ENCODE measurements at places on chromosomes 2 and 18. TPM values are rescaled to one million over a fixed set of nuclear protein-coding genes. Genes with fewer than 3 reads are reported as not detected.

- DNase-seq, result no peak
Measured at GRCh38 chr2:133658020-133658903, 90.0 kb upstream of the NCKAP5 start.

DNA sequence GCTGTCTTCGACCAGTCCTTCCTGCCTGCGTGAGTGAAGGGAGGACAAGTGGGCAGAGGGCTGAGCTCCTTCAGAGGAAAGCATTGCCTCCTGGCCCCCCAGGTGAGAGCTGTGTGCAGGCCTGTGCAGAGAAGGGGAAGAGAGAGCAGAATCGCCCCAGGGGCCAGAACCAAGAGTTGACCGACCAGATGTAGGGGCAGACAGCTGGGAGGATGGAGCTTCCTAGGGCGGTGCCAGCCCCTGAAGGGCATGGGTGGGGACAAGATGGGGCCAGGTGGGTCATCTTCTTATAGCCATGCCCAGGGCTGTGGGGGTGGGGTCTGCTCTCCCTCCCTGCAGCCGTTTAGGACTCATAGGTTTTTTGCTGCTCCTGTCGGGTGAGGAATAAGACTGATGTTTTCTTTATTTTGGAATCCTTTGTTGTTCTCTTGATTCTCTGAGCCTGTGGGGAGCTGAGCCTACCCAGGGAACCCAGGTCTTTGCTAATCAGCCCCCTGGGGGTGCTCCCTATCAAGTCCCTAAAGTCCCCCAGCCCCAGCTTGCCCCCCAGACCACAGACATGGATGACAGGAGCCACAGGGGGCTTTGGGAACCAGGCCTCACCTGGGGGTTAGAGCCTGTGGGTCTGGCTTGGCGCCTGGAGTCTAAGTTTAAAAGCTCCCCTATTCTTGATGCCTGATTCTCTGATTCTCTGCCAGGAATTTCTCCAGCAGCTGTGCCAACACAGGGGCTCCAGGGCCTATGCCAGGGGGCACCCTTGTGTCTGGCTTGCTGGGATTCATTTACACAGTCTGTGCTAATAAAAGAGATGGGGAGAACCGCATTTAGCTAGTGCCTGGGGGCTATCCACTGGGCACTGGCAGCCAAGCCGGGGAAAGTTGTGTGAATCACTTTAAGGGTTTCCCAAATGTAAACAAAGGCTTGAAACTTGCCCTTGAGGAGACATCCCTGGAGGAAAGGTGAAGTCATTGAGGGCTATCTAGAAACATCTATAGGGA lies 9.3 kb upstream of the EFHD1 start:
- DNase-seq, result no peak

GRCh38 chr2:16434393-16434792 lies 231.2 kb downstream of the CYRIA start:
- DNase-seq, result no peak

DNA sequence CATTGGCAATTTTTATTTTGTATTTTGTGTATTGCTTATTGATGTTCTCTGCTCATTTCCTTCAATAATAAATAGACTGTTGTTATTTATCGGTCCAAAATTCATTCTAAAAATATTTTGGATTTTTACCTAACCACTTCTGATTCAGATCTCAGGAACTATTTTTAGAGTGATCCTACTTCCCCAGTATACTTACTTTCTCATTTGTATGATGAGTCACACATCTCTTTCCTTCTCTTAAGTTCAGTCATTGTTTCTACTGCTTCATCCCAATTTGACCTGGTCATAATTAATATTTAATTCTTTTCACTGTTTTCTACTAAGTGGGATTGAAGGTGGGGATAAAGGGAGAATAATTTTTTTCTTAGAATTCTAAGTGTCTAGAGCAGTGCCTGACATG lies 75.1 kb downstream of the AGPS start:
- DNase-seq, result no peak

ATP5F1A gene
- 818 TPM for total RNA-seq

LAMA3 gene
- total RNA-seq, result 0.50 TPM

SPP2 gene
- not detected for total RNA-seq

INPP5D gene
- total RNA-seq, result 17.2 TPM
